Neuronal stem cell (in vitro differentiated cells): ENCODE measurements at places on chromosomes 2 and 18.

GRCh38 chr2:38371235-38371634, 5.8 kb downstream of the ATL2 start:
- no peak for DNase-seq

- no peak for DNase-seq
Measured at GRCh38 chr18:65752625-65753325, 2.0 kb downstream of the CDH7 start.

DNA sequence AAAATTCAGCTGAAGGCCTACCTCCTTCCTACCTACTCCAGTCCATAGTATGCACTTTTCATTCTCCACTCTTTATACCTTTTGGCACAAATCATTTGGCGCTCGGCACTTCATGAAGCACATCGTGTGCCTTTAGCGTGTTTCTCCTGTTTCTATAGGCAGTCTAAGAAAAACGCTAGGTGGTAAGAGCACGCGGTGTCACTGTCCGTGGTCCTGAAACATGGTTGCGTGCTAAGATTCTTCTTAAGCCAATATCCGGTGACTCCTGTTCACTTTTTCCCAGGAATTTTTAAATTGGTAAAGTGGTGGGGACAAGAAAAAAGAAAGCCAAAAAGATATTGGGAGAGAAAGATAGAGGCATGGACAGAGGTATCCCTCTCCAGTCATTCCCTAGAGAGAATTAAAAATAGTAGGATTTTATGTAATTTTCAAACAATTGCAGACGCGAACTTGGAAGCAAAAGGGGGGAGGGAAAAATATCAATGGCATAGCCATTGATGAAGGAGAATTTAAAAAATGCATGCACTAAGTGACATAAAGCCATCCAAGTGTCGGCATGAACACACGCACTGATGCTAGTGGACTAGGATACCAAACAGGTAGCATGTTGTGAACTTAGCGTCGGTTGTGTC, 1.4 kb upstream of the CTNNA2 start:
- peak; percentile 87 for DNase-seq

- DNase-seq = no peak
Measured at GRCh38 chr2:211722928-211723327, 815.7 kb downstream of the ERBB4 start.

GRCh38 chr2:222492683-222493082, 68.3 kb downstream of the SGPP2 start:
- no peak for DNase-seq

DNA sequence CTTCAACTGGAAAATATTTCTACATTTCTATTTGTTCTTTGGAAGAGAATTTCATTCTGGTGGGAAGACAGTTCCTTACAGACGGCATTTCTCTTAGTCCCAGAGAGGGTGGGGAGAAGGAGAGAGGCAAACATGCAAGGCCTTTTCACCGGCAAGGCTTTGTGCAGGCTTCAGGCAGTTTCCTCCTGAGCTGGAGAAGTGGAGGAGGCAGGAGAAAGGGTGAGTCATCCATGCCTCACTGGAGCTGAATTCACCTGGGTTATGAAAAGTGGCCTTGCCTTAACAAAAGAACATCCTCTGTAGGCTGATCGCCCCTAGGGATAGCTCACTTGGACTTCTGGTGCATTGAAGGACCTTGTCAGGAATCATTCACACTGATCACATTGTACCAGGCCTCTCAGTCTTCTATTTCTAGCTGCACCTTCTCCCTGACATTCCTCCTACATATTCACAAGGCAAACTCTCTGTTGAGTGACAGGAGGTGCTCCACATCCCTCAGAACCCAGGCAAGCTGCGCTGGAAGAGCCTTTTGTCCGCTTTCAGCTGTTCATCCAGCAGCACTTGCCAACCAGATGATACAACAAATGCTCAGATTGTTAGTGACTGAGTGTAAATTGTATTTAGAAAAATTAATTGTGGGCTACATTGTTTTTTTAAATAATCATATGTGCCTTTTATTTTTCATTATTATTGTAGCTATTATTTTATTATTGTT, 796.1 kb downstream of the DCDC2C start:
- DNase-seq = no peak

DNA sequence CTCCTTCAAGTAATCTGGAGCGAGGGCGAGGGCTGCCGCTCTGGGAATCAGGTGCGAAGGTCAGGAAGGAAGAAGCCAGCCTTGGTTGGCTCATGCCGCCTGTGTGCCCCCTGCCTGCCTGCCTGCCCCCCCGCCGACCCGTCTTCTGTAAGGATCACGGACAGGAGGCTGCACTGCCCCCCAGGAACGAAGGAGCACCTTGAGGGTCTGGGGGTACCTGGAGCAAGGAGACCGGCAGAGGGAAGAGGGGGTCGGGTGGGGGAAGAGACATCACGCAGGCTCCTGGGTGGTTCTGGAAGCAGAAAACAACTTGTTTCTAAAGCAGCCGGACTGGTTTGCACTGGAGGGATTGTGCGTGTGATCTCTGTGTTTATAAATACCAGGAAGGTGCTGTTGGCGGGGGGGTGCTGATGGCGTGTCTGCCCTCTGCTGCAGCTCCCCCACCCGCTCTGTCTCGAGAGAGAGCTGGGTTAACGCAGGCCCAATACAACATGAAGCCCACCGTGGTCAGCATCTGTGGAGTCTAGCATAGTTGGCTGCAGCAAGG, 1.7 kb downstream of the FOSL2 start:
- DNase-seq = no peak

GRCh38 chr2:195270466-195271039, 386.5 kb upstream of the SLC39A10 start:
- no peak for DNase-seq

DNA sequence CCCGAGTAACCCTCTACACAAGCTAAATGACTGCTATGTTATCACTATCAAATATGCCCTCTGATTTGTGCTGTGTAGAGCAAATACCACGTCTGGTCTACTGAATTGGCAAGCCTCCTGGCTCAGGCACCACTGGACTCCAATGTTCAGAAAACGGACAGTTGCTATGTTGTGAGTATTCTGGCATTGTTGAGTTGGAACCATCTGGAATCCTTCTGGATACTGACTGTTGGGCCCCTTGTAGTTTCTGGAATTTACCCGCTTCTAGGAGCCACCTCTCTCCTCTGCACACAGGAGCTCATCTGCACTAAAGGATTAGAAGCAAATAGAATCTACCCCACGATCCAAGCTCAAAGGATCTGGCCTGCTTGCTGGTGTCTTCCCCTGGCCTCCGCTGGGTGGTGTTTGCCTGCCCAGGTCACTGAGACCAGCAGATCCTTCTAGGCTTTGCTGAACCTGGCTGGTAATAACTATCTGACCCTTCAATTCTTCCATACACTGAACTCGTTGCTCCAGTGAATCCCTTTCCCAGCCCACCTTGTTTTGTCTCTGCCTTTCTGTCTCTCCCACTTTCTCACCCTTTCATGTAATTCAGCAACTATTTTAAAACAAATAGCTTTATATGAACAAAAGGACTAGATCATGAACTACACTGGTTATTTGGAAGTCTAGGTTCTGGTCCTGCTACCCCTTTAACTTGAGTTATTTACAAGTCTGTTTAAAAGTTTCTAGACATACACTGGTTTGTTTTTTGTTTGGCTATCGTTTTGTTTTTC, 2.1 kb upstream of the HAAO start:
- DNase-seq = no peak

- DNase-seq = no peak
Measured at GRCh38 chr2:66050392-66050791, 384.5 kb upstream of the MEIS1 start.

GRCh38 chr2:1693723-1694122, 50.6 kb downstream of the PXDN start:
- no peak for DNase-seq

GRCh38 chr18:59272221-59272888, 899 bp downstream of the RAX start:
- no peak for DNase-seq

DNA sequence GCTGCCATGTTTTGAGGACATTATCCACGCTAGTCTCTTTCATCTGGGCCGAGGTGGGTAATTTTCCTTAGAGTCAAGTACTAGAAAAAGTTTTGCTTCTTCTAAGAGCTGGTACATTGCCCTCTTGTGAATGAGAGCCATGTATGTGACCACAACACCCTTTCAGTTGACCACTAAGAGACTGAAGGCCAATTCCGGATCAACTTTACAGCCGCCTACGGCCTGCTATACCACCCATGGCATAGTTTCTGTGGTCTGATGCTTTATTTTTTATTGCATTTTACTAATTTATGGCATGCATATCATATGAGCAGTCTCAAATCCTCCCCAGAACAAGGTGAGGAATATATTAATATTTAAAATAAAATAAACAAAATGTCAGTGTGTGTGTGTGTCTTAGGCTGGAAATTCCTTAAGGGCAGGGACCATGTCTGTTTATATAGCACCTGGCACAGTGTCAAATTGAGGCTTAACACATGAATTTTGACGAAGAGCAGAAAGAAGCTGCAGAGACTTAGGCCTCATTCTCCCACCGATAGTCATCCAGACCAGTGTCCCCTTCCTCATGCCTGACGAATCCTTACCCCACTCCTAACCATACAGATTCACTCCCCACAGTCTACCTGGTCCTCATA, 35.4 kb downstream of the PSD4 start:
- no peak for DNase-seq

GRCh38 chr2:158926478-158926948, 41.9 kb upstream of the TANC1 start:
- no peak for DNase-seq

DNA sequence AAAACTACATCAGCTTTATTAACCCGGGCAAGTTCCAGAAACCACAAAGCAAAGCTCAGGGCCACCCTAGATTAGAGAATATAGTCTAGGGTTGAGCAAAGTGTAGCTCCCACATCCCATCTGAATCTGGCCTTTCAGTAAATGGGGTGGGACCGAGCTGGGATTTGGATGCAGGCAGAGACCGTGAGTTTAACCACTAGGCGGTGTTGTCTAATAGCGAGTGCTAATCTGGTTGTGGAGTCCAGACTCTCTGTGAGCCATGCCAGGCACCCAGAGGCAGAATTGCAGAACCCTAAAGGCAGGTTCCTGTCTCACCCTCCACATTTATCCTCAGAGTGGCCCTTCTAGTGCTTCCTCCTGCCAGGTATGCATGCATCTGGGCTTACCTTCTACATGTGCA, 435.9 kb downstream of the TSN start:
- DNase-seq = peak; percentile 36

DNA sequence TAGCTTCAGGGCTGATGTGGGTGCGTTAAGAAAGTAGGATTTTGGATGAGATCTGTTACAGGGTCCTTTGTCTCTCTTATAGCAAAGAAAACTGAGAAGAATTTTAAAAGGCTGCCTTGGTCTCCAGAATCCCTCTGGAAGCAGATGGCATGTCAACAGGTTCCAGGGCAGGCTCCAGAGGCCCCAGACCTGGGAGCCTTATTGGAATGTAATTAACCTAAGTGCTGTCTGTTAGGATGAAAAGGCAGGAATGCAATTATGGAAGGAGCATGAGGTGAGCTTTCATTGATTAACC, 97.2 kb upstream of the PKDCC start:
- no peak for DNase-seq

DNA sequence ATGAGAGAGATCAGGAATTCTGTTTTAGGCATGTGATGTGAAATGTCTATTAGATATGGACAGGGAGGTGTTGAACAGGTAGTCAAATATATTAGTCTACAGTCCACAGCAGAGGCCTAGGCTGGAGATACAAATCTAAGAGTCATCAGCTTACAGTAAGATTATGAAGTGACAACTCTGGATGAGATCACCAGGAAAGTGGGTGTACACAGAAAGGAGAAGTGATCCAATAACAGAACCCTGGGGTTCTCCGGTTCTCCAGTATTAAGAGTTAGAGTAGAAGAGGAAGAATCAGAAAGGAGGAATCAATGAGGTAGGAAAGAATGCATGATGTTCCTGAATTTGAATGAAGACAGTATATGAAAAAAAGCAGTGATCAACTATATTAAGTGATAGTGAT, 362.3 kb downstream of the FIGN start:
- no peak for DNase-seq
